Activated CD4-positive, alpha-beta T cell treated with anti-CD3 and anti-CD28 coated beads for 36 hours (primary cell): ENCODE measurements at places on chromosomes 16 and 17.

DNA sequence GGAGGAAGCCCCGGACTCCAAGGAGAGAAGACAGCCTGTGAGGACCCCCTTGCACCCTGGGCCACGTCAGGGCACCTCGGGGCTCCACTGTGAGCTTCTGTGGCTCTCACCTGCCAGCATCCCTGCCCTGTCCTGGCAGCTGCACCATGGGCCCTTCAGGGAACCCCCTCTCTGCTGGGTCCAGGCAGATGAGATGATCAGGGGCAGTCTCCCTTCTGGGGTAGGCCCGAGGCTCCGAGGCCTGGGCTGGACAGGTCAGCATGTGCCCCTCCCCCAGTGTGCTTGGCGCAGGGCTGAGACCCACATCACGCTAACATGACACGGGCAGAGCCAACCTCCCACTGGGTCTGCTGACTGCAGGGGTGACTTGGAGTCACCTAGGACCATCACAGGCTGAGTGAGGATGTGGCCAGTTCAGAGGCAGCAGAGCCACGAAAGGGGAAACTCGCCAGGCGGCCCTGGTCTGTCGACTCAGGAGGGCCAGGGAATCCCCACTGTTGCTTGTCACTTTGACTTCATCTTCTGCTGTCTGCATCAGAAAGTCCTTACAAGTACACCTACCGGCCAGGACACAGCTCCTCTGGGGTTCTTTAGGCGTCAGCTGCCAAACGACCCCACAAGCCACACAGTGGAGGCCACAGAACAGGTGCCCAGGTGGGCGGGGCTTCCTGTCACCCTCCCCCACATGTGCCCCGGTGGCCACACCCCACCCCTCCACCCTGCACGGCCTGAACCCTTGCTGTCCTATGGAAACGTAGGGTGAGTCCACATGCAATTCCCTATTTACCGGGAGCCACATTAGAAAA is 2.2 kb downstream of the GALNS start:
- peaks cover 22% of the 10 kb centered on the region for H3K4me1 ChIP-seq
- H3K27ac ChIP-seq: no peak overlapping the region
- DNase-seq: peak; percentile 28
- H3K36me3 ChIP-seq: peaks cover 7% of the 10 kb centered on the region
- H3K4me3 ChIP-seq: no peak overlapping the region

DNA sequence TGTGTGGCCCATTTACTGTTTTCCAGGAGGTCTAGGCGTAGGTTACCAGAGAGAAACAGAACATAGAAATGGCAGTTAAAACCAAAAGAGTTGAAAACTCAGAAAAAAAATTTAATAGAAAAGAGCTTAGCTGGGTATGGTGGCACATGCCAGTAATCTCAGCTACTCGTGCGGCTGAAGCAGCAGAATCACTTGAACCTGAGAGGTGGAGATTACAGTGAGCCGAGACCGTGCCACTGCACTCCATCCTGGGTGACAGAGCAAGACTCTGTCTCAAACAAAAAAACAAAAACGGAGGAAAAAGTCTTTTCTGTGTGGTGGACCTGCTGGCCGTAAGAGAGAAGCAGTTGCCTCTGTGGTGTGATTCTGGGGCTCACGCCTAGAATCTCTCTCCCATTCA is 35.8 kb downstream of the MRTFB start:
- DNase-seq: no peak
- H3K36me3 ChIP-seq: no peaks in the 10 kb centered on the region
- H3K4me1 ChIP-seq: peaks cover 48% of the 10 kb centered on the region
- no peak overlapping the region for H3K27ac ChIP-seq
- H3K27me3 ChIP-seq: no peaks in the 10 kb centered on the region

DNA sequence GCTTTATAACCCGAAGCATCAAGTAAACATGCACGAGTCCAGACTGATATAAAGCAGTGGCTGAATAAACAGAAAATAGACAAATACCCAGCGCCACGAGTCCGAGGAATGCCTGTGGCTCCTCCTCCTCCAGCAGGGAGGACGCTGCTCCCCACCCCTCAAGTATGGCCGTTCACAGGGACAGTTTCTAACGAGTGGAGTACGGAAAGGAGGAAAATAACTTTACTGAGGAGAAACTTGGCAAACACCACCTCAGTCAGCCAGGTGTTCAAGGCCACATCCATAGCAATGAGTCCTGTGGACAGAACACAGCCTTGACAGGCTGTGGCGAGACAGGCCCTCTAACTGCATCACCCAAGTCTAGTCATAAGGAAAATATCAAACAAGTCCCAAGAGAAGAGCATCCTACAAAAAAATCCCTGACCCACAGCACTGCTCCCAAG is 9.2 kb downstream of the ZDHHC7 start:
- peaks cover 9% of the 10 kb centered on the region for H3K36me3 ChIP-seq
- H3K27me3 ChIP-seq: no peaks in the 10 kb centered on the region
- no peak for DNase-seq
- peak overlapping the region; percentile 33 for H3K27ac ChIP-seq

DNA sequence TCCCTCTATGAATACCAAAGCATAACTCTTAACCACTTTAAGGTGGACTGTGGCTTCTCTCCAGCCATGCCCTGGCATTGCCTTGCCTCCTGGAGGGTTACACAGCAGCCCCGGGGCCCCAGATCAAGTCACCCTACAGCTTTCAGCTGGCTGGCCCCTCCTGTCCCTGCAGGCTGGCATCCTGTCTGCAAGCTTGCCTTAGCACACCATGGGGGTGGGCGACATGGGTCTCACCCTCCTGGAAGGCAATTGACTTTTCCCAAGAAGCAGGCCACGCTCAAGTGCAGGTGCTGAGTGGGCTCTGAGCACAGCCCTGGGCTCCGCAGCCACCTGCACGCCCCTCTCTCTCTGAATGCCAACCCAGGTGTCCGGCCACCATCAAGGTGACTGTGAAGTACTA is 25.8 kb upstream of the AKTIP start:
- DNase-seq: no peak
- H3K27ac ChIP-seq: no peak overlapping the region
- H3K4me3 ChIP-seq: no peak overlapping the region
- peaks cover under 1% of the 10 kb centered on the region for H3K4me1 ChIP-seq

DNA sequence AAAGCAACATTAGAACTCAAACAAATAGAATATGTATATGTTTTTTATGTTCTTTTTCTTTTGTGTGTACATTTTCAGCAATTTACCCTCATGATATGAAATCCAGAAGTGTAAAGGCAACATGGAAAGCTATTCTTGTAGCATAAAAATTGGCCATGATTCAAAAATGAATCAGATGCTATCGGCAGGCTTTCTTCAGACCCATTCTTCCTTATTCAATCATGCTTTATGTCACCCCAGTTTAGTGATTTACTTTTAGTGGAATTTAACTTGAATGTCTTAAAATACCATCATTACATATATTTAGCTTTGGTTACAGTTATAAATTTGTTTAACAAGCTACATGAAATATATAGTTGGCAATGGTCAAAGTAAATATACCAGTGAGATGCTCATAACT is 21.4 kb upstream of the SMIM36 start:
- DNase-seq: no peak
- H3K4me3 ChIP-seq: no peak overlapping the region
- no peaks in the 10 kb centered on the region for H3K36me3 ChIP-seq
